Heart left ventricle (tissue), 16 donors: ENCODE measurements at places on chromosomes 6 and 20. TPM values are rescaled to one million over a fixed set of nuclear protein-coding genes. Genes with fewer than 3 reads are reported as not detected.

- no peak for DNase-seq
Measured at GRCh38 chr6:35541836-35542235, 29.1 kb upstream of the TULP1 start.

DNA sequence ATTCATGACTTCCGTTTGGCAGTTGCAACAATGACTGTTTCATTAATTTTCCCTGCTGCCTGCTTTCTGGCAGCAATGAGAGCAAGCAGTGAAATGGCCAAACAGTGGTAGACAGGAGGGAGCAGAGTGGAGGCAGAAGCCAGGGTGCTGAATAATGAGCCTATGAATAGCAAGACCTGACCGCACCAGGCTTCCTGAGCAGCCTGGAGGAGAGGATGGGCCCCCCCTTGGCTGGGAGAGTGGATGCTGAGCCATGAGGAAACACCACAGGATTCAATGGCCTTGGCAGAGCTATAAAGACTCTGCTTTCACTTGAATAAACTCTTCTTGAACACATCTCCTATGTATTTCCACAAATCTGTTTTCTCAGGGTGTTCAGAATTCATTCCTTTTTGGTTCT is 68.1 kb upstream of the SNRPB2 start:
- DNase-seq, result no peak

GRCh38 chr20:26208296-26209091 is 511.8 kb upstream of the ZNF337 start:
- DNase-seq, result no peak

Gene POLR3F
- total RNA-seq, result 12.0 TPM

DNA sequence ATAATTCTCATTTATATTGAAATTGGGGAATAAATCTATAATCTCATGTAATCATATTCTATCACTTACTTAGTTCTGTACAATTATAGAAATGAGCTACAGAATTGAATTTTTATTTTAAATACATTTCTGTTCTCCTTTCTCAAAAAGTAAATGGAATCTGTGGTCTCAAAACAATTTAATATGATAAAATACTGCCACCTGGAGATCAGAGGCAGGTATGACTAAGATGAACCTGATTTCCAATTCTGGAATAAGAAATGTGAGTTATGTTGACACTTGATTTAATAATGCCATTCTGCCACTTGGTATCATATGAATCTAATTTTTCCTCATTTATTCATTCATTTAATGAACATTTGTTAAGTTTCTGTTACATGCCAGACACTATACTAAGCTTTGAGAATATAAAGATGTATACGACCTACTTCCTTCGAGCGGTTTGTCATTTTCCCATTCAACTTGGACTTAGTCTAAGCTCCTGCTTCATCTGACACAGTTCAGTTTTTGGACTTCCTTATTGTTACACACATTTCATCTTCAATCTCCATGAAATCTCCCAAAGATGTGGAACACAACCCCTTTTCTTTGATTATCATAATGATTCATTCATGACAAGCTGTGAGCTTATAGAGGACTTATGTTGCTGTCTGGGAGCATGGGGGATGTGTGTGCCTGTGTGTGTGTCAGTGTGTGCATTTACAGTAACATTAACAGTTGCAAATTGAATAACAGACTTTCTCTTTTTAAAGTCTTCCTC is 7.5 kb upstream of the CCDC28A start:
- no peak for DNase-seq

- DNase-seq, result peak; percentile 33
Measured at GRCh38 chr20:12237772-12238171, 320.1 kb downstream of the BTBD3 start.

DNA sequence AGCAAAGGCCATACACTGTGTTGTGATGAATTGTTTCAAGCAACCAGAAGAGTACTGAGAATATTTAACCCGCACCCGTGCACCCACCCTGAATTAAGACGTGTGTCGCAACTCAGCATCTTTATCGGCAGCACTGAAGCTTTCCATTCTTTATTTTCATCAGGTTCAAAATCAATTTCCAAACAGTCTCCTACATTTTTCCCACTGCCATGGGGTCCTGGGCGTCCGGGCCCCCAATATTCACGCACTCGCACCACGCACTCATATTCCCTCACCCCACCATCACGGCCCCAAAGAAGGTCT is 1.8 kb downstream of the LTB start:
- DNase-seq, result no peak

DNA sequence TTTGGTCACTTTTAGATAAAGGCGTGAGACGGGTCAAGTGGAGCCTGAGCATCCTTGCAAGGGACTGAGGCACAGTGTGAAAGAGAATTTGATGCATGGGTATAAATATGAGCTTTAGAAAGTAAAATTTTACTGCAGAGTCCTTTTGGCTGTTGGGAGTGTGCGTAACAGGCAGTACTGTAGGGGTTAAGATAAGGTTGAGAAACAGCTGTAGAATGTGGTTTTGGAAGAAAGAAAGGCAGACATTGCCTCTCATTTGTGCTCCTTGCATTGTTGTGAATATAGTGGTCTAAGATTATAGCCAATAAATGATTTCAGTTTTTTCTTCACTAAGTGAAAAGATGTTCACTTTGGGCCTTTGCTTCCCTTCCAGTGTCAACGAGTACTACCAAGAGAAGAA is 73.0 kb downstream of the RREB1 start:
- no peak for DNase-seq

- no peak for DNase-seq
Measured at GRCh38 chr20:13142143-13142542, 78.9 kb upstream of the ISM1 start.

Gene ABHD16B
- total RNA-seq, result not detected

GRCh38 chr6:87341899-87342298 is 2.7 kb upstream of the C6orf163 start:
- DNase-seq, result no peak

DNA sequence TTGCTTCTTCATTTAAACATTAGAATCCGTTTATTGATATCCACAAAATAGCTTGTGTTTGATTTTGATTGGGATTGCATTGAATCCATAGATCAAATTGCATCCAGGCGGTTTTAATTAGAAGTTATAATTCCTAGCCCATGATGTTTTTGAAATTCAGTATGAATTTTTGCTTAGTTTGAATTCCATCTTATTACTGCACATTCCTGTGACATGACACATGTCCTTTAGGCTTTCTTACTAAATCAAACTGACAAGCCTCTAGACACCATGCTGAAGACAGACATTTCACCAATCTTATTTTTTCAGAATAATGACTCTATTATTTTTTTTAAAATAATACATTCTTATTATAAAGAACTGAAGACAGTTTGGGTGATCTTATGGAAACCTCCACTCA is 21.4 kb upstream of the PI16 start:
- DNase-seq, result no peak

DNA sequence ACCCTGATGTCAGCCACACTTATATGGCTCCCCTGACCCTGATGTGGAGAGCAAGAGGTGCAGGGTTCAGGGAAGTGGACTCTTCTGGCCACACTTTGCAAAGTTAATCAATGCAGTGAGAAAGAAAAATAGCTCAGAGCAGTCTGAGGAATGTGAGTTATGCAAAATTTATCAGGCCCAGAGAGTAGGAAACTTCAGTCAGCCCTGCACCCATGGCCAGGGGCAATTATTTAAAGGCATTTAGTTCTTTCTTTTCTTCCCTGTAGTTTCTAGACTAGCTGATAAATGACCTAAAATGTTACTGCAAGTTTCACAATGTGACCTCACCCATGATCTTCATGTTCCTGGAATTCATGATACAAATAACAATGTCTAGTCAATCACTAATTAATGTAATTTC is 143.7 kb upstream of the GGTLC1 start:
- no peak for DNase-seq

Gene PDYN
- not detected for total RNA-seq

GRCh38 chr6:1923449-1923848 is 313.7 kb downstream of the FOXC1 start:
- no peak for DNase-seq

Gene C20orf202
- total RNA-seq, result 0.47 TPM

Gene UST
- 3.7 TPM for total RNA-seq

DNA sequence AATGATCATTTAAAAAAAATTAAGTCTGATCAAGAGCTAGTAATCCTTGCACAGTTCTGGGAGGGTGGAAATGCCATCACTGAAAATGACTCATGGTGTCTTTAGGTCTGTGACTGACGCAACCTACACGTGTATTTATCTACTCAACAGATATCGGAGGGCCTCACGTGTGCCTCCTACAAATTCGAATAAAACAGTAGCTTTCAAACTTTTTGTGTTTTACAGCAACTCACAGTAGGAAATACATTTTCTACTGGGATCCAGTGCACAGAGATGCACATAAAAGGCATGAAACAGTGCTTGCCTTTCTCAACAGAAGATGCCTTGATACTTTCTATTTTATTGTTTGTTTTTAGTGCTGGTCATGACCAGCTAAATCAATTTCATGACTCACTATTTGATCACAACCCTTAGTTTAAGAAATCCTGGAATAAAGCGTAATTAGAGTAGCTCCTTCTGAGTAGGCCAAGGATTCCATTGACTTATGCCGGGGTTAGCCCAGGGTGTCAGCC is 210.0 kb upstream of the SNX9 start:
- DNase-seq, result no peak

- DNase-seq, result no peak
Measured at GRCh38 chr6:135465307-135465706, 32.2 kb downstream of the AHI1 start.

Gene LY6G6F
- total RNA-seq, result not detected

DNA sequence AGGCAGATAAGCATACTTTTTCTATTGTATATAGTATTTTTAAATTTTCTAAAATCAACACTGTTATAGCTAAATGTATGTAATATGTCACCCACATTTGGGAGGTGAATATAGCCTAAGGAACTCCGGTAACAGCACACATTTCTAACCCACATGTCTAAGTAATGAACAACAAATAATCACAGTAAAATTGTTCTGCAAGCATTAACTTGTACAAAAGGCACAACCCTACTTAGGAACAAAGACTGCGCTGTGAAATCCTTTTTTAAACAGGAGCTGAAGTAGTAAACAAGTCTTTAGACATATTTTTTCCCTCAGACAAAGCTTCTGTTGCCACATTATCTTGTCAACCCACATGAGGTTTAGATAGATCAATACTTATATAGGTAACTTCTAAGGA is 872.4 kb upstream of the SLC35B3 start:
- no peak for DNase-seq

DNA sequence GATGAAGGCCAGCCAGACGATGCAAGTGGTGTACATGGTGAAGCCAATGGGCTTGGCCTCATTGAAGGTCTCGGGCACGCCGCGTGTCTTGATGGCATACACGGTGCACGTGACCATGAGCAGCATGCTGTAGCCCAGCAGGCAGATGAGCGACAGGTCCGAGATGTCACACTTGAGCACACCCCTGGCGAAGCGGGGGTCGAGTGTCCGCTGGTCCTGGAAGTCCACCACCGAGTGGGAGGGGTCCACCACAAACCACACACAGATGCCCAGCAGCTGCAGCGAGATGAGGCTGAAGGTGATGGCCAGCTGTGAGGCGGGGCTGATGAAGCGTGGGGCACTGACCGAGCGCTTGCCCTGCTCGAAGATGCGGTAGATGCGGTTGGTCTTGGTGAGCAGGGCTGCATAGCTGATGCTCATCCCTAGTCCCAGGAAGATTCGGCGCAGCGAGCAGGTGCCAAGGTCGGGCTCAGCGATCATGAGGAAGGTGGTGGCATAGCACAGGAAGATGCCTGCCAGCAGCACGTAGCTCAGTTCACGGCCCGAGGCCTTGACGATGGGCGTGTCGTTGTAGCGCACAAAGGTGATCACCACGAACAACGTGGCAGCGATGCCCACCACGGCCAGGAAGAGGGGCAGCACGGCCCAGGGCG is 110.1 kb downstream of the GRM4 start:
- no peak for DNase-seq

- DNase-seq, result no peak
Measured at GRCh38 chr6:109498936-109499335, 15.9 kb upstream of the ZBTB24 start.

DNA sequence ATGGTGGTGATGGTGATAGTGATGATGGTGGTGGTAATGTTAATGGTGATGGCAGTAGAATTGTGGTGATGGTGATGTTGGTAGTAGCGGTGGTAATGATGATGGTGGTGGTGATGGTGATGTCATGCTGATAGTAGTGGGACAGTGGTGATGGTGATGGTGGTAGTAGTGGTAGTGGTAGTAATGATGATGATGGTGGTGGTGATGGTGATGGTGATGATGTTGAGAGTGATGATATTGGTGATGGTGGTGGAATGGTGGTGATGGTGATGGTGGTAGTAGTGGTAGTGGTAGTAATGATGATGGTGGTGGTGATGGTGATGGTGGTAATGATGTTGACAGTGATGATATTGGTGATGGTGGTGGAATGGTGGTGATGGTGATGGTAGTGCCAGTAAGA is 128.8 kb downstream of the LPA start:
- no peak for DNase-seq

- no peak for DNase-seq
Measured at GRCh38 chr20:3777381-3777715, 3.9 kb downstream of the SPEF1 start.

GRCh38 chr6:123925842-123926399 is 122.3 kb downstream of the NKAIN2 start:
- DNase-seq, result no peak
